ENCODE measurements at places on chromosomes 2 and 18. TPM values are rescaled to one million over a fixed set of nuclear protein-coding genes. Genes with fewer than 3 reads are reported as not detected.

Gene AQP4
- 0.65 TPM for polyA plus RNA-seq

Gene LRRC30
- polyA plus RNA-seq, result not detected

Gene UXS1
- polyA plus RNA-seq, result 47.3 TPM

Gene LYPD1
- 0.83 TPM for polyA plus RNA-seq

Gene GULP1
- 24.5 TPM for polyA plus RNA-seq

All from ovary (tissue), 10 donors.